ENCODE measurements at places on chromosomes 2 and 18.

DNA sequence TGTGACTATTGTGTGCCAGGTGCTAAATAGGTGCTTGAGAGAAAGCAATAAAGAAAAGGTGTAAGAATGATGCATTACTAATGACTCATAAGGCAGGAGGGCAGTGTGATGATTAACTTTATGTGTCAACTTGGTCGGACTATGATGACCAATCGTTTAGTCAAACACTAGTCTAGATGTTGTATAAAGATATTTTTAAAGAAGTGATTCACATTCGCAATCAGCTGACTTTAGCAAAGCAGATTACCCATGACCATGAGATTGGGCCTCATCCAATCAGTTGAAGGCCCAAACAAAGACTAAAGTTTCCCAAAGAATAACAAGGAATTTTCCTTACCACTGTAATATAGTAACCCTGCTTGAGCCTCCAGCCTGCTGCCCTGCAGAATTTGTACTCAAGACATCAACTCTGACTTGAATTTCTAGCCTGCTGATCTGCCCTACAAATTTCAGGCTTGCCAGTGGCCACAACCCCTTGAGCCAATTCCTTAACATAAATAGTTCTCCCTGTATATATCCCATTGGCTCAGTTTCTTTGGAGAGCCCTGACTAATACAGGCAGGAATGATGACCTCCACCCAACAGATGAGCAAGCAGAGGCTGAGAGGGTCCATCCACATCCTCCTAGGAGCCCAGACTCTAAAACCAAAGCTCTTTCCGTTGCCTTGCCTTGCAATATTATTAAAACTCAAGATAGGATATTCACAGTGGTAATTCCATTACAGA is 132.6 kb downstream of the ACTR3 start:
- no peak overlapping the region for H3K4me3 ChIP-seq
- H3K27ac ChIP-seq, result no peak overlapping the region
- H3K36me3 ChIP-seq, result no peaks in the 10 kb centered on the region

DNA sequence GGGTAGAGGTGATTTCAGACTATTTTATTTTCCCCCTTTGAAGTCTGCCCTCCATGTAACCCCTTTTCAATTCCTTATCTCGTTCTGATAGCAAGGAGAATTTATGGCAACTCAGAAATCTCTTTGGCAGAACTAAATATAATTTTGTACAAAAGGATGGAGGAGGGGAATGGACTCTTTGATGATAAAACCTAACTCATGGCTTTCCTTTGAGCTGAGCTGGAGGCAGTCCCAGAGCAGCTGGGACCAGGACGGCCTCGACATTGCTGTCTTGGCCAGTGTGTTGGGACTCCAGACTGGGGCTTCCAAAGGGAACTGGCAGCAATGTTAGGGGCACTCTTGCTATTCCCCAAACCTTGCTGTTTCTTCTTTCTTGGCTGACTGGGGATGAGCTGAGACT is 47.7 kb downstream of the PAX8 start:
- H3K27ac ChIP-seq, result peak overlapping the region; percentile 47
- H3K27me3 ChIP-seq, result no peaks in the 10 kb centered on the region
- H3K36me3 ChIP-seq, result no peaks in the 10 kb centered on the region
- peak; percentile 78 for DNase-seq
- peaks cover 21% of the 10 kb centered on the region for H3K4me1 ChIP-seq
- H3K4me3 ChIP-seq, result no peak overlapping the region

DNA sequence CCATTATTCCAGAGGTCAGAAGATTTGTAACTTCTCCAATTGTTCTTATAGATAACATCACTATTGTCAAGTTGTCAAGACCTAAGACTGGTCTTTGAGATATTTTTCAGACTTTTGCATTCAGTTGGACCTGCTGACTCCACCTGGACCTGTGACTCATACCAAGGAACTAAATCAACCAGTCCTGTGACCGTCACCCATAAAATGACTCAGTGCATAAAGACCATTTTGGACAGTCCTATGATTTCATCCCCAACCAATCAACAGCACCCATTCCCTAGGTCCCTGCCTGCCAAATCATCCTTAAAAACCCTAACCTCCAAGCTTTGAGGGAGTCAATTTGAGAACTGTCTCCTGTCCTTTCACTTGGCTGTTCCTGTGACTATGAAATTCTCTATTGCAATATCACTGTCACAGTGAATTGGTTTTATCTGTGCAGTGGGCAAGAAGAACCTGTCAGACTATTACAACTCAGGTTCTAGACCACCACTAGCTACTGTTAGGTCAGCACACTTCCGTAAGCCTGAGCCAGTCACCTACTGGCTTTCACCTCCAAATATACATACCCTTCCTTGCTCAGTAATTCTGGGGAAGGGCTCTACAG is 17.1 kb downstream of the DPP4 start:
- no peak overlapping the region for H3K27ac ChIP-seq
- no peaks in the 10 kb centered on the region for H3K4me1 ChIP-seq
- H3K36me3 ChIP-seq, result no peaks in the 10 kb centered on the region

- no peaks in the 10 kb centered on the region for H3K27me3 ChIP-seq
- peaks cover 37% of the 10 kb centered on the region for H3K4me1 ChIP-seq
- H3K4me3 ChIP-seq, result no peak overlapping the region
- H3K27ac ChIP-seq, result no peak overlapping the region
Measured at GRCh38 chr2:152710713-152711112, 6.5 kb downstream of the PRPF40A start.

DNA sequence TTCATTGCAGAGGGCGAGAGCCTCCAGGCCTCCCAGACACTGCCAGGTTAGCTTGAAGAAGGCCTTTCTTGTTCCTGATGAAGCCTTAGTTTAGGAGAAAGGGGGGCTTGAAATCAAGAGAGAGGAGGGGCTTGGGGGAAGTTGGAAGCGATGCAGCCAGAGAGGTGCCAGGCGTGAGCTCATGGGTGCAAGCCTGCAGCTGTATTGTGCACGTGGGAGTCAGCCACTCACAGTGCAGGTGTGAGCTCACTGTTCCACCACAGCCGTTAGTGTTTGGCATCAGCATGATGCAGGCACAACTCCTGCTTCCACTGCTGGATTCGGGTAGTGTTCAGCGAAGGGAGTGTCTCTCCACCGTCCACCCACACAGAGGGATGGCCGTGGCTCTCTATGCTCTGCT is 68.4 kb upstream of the ALPP start:
- peaks cover 2% of the 10 kb centered on the region for H3K4me1 ChIP-seq
- H3K36me3 ChIP-seq, result peaks cover 63% of the 10 kb centered on the region

DNA sequence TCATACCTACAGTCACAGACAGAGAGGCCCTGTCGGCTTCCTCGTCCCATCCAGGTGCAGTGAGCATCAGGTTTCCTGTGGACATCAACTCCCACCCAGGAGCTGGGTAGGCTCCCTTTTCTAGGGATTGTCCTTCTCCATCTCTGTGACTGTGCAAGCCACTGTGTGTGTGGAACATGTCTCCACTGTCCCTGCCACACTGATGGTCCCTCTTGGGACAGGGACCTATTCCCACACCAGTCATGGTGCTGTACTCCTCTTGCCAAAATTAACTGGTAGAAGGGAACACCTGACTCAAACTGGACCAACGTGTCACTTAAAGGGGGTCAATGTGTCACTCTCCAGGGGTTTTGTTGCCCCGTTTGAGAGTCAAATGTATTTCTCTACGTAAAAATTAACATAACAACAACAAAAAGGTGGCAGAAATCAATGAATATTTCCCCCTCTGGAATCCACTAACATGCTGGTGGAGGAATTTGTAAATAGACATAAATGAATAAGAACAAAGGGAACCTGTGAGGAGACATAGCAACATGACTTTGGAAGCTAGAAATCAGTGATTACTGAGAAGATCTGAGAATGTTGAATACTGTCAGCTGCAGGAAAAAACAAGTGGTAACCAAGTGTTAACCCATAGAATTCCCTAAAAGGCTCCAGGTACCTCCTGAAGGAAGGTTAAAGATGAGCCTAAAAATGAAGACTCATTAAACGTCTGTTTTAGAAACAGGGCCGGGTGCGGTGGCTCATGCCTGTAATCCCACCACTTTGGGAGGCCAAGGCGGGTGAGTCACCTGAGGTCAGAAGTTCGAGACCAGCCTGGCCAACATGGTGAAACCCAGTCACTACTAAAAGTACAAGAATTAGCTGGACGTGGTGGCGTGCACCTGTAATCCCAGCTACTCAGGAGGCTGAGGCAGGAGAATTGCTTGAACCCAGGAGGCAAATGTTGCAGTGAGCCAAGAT is 40.4 kb downstream of the SH2D6 start:
- no peaks in the 10 kb centered on the region for H3K36me3 ChIP-seq
- H3K27ac ChIP-seq, result no peak overlapping the region
- no peaks in the 10 kb centered on the region for H3K4me1 ChIP-seq
- no peak for DNase-seq
- H3K27me3 ChIP-seq, result no peaks in the 10 kb centered on the region
- H3K4me3 ChIP-seq, result no peak overlapping the region

DNA sequence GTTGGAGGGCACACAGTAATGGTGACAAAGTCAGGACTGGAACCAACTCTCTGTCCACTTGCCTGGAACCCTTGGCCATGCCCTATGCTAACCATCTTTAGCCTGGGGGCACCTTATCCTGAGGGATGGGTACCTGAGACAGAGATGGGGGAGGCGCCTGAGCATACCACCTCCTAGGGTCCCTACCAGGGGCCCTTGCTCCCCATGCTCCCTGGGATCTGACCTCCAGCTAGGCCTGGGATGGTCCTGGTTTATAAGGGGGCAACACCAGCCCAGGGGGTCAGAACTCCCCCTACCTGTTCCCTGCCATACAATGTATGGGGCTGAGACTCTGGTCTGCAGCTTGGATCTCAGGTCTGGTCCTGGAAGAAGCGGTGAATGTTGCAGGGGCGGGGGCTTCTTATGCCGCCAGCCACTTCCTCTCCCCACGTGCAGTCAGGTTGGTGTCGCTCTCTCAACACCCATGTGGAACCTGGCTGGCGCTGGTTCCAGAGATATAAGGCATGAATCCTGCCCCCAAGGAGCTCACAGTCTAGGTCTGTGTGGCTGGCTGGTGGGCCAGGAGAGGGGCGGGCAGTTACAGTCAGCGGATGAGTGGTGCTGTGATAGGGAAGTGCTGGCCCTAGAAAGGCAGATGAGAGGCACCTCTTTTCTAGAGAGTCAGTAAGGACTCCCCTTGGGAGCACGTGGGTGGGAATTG is 3.8 kb upstream of the TOGARAM2 start:
- no peak for DNase-seq
- H3K27me3 ChIP-seq, result no peaks in the 10 kb centered on the region
- no peak overlapping the region for H3K27ac ChIP-seq

GRCh38 chr2:263022-263738 is 652 bp downstream of the SH3YL1 start:
- H3K4me1 ChIP-seq, result peaks cover 39% of the 10 kb centered on the region
- peak overlapping the region; percentile 61 for H3K4me3 ChIP-seq
- H3K36me3 ChIP-seq, result peaks cover 6% of the 10 kb centered on the region
- H3K27me3 ChIP-seq, result no peaks in the 10 kb centered on the region
- peak overlapping the region; percentile 92 for H3K27ac ChIP-seq

GRCh38 chr2:45458909-45459563 is 152.0 kb downstream of the SRBD1 start:
- H3K27me3 ChIP-seq, result no peaks in the 10 kb centered on the region
- no peaks in the 10 kb centered on the region for H3K36me3 ChIP-seq
- H3K27ac ChIP-seq, result peak overlapping the region; percentile 58
- peaks cover 20% of the 10 kb centered on the region for H3K4me1 ChIP-seq
- peak; percentile 84 for DNase-seq

DNA sequence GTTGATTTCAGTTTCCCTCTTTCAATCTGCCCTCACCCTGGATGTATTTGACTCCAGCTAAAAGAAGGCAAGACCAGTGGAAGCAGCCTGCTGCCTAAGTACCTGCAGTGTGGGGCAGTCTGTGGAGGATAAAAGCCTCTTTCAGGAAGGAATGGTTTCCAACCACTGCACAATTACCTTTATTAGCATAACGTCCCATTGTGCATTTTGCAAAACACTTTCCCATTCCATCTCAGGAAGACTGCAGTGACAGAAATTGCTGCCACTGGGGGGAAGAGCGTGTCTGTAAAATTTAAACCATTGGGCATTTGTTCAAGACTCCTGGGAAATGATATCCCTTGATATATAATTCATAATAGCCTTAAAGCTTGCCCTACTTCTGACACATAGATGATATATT is 26.2 kb downstream of the CYRIA start:
- H3K4me1 ChIP-seq, result peaks cover 22% of the 10 kb centered on the region
- H3K27me3 ChIP-seq, result no peaks in the 10 kb centered on the region
- H3K27ac ChIP-seq, result no peak overlapping the region
- H3K4me3 ChIP-seq, result no peak overlapping the region

DNA sequence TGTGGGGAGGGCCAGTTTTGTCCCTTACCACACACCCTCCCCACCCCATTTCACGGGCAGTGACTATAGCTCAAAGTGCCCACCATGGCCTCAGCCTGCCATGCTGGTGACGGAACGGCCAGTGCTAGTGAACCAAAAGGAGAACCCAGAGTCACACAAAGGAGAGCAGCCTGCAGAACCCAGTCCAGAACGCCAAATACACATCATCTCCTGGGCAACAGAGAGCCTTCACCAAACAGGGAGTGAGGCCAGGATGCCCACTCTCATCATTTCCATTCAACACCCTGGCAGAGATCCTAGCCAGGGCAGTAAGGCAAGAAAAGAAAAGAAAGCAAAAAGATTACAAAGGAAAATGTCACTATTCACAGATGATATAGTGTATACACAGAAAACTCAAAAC is 38.3 kb downstream of the HDAC4 start:
- no peaks in the 10 kb centered on the region for H3K36me3 ChIP-seq
- H3K27ac ChIP-seq, result no peak overlapping the region
- no peaks in the 10 kb centered on the region for H3K27me3 ChIP-seq
- no peak overlapping the region for H3K4me3 ChIP-seq
- H3K4me1 ChIP-seq, result peaks cover 44% of the 10 kb centered on the region

DNA sequence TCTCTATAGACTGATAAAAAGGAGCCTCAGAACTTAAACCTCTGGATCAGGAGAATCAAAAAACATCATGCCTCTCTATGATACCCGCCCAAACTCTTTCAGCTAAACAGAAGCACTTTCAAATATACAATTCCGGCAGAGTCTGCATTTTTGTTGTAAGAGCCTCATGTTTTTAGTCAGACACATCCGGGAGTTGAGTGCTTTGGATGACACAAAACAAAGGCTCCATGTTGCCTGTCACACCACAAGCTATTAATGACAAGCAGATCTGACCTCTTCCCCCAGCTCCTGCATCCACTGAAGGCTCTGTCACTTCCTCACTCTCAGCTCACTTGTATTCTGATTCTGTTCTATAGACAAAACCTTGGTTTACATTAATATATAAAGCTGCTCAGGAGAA is 33.2 kb downstream of the SLC38A11 start:
- H3K27ac ChIP-seq, result no peak overlapping the region
- DNase-seq, result no peak
- H3K27me3 ChIP-seq, result no peaks in the 10 kb centered on the region
- no peaks in the 10 kb centered on the region for H3K4me1 ChIP-seq
- H3K36me3 ChIP-seq, result no peaks in the 10 kb centered on the region

DNA sequence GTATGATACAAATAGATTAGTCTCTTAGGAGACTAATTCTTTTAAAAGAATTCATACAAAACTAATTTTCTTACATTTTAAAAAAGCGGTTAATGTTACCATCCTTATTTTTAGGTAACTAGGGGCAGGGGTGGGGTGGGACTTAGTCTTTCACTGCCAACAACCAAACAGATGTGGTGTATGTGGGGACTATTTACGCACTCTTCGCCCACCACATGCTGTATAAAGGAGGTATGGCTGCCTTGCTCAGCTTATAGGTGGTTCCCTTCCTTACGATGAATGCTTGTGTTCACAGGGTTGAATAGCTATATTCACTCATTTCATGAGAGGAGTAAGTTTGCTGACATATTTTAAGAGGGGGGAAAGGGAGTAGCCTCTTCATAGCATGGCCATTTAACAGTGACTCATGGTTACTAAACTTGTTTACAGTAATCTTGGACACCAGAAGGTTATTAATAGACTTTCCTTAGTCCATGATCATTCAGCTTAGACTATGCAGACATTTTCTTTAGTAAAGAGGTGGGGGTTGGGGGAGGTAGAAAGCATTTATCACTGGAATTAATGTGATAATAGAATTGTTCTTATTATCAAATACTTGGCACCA is 61.8 kb downstream of the CAB39 start:
- no peak overlapping the region for H3K27ac ChIP-seq
- no peak for DNase-seq
- peaks cover 23% of the 10 kb centered on the region for H3K4me1 ChIP-seq
- H3K27me3 ChIP-seq, result no peaks in the 10 kb centered on the region
- H3K36me3 ChIP-seq, result peaks cover 5% of the 10 kb centered on the region

Data from stomach (tissue), 19 donors.